Activated T-cell treated with anti-CD3 and anti-CD28 coated beads, Interleukin-2, amount 50 U/mL, for 4 hours (primary cell): ENCODE measurements at places on chromosomes 4 and X. TPM values are rescaled to one million over a fixed set of nuclear protein-coding genes. Genes with fewer than 3 reads are reported as not detected.

Gene MAGEC1
- total RNA-seq: not detected

GRCh38 chr4:88211473-88212252 is 53.2 kb upstream of the ABCG2 start:
- DNase-seq: peak; percentile 22

DNA sequence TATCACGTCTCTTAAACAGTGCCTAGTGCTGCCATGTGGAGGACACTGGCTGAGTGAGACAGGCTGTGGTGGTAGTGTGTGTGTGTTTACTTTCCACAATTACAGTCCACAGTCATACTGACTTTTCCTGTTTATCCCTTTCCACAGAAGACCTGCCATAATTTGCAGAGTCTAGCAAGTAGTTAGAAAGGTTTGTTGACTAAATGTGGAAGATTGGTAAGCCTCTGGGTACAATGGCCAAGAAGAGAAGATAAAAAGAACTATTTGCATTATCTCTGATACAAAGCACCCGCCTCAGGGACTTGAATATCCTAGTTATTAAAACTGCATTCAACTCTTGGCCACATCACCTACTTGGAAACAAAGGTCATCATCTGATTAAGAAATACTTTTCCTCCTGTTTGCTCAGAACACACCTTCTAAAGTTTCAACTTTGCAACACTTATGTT is 89.1 kb downstream of the FAM13A start:
- DNase-seq: no peak

DNA sequence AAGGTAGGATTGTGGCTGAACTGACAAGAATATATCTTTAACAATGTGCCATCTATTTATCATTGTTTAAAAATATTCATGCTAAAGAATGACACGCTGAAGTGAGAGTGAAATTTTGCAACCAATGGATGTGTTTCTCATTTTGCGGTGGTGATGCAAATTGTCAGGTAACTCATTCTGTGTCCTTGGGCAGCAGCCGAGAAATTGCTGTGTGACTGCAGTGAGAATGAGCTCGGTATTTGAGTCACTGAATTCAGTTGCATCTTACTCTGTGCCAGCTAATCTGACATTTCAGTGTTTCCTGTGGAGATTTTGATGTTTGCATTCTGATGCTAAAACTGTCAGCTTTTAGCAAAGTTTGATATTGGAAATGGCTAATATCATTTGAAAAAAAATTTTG is 28.1 kb downstream of the MCUB start:
- peak; percentile 48 for DNase-seq

GRCh38 chr4:80694171-80694570 is 336.3 kb upstream of the BMP3 start:
- DNase-seq: no peak

DNA sequence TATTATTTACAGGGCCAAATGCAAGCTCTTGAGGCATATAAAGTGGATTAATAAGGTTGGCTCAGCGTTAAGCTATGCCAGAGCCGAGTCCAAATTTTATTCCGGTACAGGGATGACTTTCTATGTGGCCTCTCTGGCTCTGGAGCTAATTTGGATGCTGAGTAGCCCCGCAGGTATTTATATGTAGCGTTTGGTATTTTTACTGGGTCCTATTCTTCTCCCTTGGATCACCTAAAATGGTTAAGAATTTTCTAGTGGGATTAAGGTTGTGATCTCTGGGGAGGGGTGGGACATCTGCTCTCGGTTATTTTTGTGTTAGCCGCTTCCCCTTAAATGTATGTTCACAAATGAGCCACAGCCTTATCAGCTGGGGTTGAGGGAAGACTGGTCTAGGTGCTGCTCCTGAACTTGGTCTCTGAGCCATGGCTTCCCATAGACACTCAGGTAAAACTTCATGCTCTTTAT is 49.4 kb downstream of the FHL1 start:
- DNase-seq: no peak

DNA sequence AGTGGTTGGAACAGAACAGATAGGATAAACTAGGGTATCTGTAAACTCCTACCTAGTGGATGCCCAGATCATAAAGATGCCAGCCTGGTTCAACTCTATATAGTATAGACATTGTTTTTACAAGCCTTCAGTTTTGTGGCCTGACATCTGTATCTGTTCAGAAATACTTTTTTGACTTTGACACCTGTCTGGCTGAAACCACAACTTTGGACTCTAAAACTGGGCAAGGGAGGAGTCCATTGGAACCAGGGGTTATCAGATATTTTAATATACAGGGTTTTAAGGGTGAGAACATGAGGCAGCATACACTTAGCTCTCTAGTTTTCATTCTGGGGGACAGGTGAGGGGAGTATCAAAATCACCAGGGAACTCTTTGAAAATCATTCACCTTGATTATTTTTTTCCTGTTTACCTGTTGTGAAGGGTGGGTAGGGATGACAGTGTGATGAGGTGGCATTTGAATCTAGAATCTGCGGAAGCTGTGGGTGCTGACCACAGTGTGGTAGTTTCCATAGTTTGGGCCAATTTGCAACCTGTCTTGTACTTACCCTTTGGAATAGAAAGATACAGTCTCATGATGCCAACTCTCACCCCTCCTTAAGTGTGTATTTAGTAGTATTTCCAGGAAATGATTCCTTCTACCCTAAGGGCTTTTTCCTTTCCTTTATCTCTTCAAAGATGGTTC is 20.6 kb downstream of the GAB1 start:
- DNase-seq: no peak

- DNase-seq: no peak
Observed at GRCh38 chr4:118033148-118034052, 886 bp upstream of the NDST3 start.
